ENCODE measurements at places on chromosomes 7 and 10.

DNA sequence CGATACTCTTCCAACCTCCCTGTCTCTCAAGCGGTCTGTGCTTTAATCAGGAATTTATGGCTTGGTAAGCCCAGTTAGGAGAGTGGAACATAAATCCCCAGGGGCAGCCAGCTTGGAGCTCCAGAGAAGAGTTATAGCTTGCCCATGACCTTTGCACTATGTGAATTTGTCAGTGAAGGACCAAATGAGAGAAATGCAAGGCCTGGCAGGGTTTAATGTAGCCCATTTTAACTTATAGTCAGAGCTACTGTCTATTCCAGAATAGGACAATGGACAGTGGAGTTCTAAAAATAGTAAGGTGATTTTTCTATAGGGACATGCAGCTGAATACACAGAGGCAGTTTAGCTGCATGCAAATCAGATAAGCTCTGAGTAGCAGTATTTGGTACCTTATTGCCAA lies 142.6 kb upstream of the CAV2 start:
- ATAC-seq: no peak

GRCh38 chr10:17787087-17787961 lies 21.8 kb upstream of the MRC1 start:
- ATAC-seq: peak; percentile 93

GRCh38 chr10:123512901-123513775 lies 153.0 kb upstream of the GPR26 start:
- ATAC-seq: no peak

GRCh38 chr7:112383671-112384417 lies 66.4 kb upstream of the IFRD1 start:
- ATAC-seq: peak; percentile 71

GRCh38 chr7:154914996-154915380 lies 87.9 kb downstream of the PAXIP1 start:
- ATAC-seq: no peak

DNA sequence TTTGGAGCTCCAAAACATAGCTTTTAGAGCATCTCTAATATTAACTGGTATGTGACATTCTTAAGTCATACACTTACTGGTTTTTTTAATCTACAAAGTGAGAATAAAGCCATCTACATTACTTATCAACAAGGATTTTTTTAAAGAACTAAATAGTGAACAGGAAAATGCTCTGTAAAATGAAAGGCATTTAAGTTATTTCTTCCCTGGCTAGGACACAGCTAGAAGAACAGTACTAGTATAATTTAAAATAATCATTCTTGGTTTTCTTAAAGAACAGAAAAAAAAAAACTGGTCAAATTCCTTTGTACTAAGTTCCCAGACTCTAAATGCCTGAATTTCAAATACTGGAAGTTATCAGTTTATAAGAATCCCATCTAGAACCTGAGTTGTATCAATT lies 139.5 kb downstream of the SRPK2 start:
- ATAC-seq: peak; percentile 43

DNA sequence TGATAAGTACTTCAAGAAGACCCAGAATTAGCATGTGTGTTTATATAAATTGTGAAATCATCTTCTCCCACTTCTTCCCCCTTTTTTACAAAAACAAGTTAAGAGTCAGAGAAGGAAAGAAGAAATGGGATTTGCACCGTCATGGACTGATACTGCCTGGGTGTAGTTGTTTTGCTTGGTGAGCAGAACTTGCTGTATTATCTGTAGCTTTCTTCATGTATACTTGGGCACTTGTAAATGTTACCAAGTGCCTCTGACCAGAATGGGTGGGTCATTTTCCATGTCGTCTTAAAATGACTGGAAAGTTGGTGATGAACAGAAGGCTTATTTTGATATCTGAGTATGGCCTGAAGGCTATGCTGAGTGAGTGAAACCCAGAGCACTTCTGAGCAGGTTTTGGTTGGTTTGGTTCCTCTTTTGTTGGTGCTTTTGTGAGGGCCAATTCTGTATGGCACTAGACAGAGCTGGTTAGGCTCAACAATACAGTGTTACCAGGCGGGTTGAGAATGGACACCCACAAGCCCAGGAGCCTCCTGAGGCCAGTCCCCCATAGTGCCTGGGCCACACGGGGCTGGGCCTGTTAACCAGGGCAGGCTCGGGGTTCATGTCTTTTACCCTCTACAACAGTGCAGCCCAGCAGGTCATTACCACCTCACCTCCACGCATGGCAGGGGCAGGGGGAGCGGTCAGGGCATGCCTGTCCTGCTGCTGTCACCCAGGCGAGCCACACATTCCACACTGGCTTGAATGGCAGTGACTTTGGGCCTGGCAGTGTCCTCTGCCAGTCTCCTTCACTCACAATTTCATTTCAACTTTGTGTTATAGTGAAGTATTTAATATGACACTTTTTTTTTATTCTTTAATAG lies 115.1 kb downstream of the CCNY start:
- no peak for ATAC-seq

DNA sequence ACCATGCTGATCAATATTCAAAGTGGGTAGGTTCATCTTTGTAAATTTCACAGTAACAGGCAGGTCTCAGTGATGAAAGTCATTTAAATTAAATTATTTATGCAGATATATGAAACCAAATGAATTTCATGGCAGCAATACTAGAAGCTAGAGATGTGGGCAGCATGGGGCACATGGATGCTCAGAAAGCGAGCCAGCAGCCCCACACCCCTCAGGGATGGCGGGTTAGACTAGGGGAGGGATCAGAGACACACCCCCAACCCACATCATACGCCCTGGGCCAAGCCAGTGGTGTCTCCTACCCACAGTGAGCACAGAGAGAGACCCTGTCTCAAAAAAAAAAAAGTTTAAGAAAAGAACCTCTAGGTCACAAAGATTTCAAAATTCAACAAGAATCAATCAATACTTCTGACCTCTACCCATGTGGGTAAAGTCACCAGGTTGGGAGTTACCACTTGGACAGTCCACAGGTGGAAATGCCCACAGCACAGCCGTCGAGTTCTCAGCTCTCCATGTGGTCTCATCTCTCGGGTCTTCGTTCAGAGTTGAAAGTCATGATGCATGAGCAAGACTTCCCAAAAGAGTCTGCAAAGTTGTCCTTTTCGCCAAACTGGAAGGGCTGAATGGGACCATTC lies 79.3 kb upstream of the PPP2R2D start:
- ATAC-seq: no peak

DNA sequence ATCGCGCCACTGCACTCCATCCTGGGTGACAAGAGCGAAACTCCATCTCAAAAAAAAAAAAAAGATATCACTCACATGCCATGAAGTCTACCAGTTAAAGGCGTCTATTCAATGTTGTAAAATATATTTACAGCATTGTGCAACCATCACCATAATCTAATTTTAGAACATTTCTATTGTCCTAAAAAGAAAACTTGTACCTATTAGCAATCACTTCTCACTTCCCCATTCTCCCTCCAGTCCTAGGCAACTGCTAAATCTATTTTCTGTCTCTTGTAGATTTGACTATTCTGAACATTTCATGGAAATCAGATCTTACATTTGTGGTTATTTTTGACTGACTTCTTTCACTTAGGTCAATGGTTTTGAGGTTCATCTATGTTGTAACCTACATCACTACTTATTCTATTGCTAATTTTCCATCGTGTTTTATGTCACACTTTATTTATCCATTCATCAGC lies 25.2 kb upstream of the OTUD1 start:
- ATAC-seq: no peak

DNA sequence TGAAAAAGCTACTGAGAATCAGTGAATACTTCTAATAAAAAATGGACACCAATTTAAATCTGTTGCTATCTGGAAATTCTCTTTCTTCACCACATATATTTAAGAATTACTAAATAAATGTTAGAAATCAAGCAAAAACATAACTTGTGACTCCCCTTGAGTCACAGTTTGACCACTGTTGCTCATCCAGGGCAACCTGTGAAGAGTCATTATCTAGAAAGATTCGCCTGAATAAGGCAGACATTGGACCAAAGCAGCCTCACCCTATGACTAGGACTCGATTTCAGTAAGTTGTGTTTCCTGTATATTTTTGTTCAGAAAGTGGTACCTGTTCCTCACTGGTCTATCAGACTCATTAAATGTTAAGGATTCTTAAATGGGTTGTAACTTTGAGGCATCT lies 572.4 kb downstream of the ATRNL1 start:
- no peak for ATAC-seq

DNA sequence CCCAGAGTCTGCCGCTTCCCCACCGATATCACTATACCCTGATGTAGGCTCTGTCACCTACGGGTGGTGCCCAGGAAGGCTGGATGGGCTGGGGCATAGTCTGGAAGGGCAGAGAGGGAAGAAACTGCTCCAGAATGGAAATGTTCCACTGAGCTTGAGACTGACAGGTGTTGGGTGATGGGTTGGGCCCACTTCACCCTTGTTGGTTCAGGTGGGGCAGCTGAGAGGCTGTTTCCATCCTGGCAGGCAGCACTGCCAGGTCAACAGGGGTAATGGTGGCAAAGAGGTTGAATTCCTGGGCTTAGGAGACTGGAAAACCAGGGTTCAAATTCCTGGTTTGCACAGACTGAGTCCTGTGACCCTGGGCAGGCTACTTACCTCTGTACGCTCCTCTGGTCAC lies 28.5 kb upstream of the FRAT2 start:
- ATAC-seq: no peak

DNA sequence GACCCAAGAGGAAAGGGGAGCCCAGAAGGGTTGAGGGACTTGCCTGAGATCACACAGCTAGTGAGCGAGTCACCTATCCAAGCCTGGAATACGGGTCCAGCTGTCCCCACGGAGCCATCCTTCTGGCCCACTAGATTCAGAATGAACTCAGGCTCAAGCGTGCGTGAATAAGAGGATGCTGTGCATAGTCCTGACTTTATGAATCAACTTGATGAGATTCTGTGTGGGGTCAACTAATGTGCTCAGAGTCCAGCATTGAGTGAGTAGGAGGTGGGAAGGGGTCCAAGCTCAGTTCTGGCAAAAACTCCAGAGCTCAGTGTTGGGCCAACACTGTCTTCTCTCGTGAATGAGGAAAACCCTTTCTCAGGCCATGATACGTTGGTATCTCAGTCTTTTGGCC lies 41.4 kb downstream of the CAMK1D start:
- no peak for ATAC-seq

DNA sequence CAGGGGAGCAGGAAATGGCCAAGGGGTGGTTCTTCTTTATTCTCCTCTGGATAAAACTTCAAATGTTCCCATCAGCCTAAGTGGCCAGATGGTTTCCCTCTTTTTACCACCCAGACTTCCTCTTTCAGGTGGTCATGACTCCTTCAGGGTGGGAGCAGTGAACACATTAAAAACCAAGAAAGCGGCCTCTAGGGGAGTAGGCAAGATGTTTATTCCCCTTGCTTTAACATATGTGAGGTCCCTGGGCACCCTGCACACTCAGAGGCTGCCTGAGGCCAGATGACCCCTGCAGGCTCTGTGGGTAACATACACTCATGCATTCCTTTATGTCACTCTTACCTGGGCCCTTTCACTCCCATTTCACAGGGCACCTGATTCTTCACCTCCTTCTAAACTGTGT lies 357.4 kb downstream of the ABCA13 start:
- no peak for ATAC-seq
